ENCODE measurements at places on chromosomes 6 and 20. TPM values are rescaled to one million over a fixed set of nuclear protein-coding genes. Genes with fewer than 3 reads are reported as not detected.

The MYO6 gene
- total RNA-seq, result 4.4 TPM

The SIRPD gene
- 0.17 TPM for total RNA-seq

The KIF25 gene
- total RNA-seq, result not detected

The ABHD16B gene
- total RNA-seq, result not detected

The CRISP2 gene
- not detected for total RNA-seq

The RAD21L1 gene
- total RNA-seq, result not detected

The MCHR2 gene
- total RNA-seq, result not detected
